ENCODE measurements at places on chromosomes 7 and 10.
A peak's percentile ranks its signal among the peaks of the same experiment; 100 is the strongest.

DNA sequence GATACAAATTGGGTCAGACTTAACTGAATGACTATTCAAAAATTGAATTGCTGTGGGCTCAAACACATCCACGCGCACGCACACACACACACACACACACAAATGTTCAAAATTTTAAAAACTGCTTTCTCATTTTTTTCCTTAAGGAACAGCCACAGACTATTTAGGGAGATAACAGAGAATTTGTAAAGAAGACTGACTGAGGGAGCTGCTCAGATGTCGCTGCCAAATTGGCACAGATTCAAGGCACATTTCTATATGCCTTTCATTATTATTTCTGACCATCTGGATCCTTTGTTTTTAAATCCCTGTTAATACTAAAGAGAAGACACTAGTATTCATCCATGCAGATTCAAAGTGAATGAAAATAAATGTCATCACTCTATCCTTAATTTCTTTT is 154.8 kb downstream of the DGKB start:
- no peak for DNase-seq

DNA sequence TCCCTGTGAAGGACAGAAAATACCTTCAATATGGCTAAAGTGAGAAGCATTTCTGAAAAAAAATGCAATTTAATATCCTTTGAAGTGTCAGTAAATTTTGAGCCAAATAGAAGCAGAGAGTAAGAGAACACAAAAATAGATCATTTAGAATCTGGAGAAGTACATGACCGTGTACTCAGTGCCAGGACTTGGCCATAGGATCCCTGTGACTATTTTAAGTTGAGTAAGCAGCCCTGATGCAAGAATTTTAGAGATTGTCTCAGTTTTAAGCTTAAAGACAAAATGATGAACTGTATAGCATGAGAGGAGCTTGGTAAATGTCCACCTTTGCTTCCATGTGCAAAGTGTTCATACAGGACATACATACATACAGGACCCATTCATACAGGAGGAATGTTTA is 2.5 kb downstream of the PTER start:
- peak; percentile 77 for DNase-seq

- DNase-seq: no peak
These were observed 4.8 kb upstream of the OR6V1 start for GRCh38 chr7:143047326-143047725.

GRCh38 chr10:132546567-132547420 is 9.2 kb downstream of the INPP5A start:
- no peak for DNase-seq

- no peak for DNase-seq
These were observed 683 bp upstream of the ENTPD7 start for GRCh38 chr10:99658622-99659030.

GRCh38 chr10:102951316-102951715 is 33.2 kb downstream of the CNNM2 start:
- no peak for DNase-seq

GRCh38 chr7:99005776-99006175 is 127.4 kb downstream of the TRRAP start:
- DNase-seq: no peak

DNA sequence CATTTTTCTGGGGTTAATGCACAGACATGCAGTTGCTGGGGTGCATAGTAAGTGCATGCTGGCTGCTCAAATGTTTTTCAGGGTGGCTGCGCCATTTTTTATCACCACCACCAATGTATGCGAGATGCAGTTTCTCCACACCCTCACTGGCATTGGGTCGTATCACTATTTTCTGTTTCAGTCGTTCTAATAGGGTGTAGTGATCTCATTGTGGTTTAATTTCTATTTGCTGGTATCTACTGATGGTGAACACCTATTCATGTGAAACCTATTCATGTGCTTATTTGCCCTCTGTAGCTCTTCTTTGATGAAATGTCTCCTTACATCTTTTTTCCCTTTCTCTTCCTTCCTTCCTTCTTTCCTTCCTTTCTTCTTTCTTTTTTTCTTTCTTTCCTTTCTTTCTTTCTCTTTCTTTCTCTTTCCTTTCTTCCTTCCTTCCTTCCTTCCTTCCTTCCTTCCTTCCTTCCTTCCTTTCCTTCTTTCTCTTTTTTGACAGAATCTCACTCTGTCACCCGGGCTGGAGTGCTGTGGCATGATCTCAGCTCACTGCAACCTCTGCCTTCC is 84.3 kb downstream of the ELFN1 start:
- no peak for DNase-seq

DNA sequence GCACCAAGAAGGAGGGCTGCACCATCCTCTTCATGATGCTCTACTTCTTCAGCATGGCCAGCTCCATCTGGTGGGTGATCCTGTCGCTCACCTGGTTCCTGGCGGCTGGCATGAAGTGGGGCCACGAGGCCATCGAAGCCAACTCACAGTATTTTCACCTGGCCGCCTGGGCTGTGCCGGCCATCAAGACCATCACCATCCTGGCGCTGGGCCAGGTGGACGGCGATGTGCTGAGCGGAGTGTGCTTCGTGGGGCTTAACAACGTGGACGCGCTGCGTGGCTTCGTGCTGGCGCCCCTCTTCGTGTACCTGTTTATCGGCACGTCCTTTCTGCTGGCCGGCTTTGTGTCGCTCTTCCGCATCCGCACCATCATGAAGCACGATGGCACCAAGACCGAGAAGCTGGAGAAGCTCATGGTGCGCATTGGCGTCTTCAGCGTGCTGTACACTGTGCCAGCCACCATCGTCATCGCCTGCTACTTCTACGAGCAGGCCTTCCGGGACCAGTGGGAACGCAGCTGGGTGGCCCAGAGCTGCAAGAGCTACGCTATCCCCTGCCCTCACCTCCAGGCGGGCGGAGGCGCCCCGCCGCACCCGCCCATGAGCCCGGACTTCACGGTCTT is 1.9 kb downstream of the FZD1 start:
- DNase-seq: peak; percentile 53

DNA sequence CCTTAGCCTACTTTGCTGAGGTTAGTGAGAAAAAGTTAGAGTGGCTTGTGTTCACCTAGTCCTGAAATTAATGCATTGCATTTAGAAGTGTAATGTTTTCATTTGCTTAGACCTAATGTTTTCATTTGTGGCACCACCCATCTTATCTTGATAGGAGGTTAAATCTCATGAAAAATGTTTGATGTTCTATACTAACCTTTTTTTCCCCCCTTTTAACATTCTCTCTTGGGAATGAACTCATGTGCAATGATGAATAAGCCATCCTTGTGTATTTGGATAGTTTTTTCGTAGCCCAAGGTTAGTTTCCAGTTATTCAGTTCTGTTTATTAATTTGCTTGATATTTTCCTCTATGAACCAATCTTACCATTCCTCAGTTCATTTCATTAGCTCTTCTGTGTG is 2.8 kb downstream of the FHIP2A start:
- DNase-seq: no peak

GRCh38 chr7:129617652-129618051 is 6.1 kb downstream of the NRF1 start:
- no peak for DNase-seq

- peak; percentile 26 for DNase-seq
These were observed 22.0 kb downstream of the CRPPA start for GRCh38 chr7:16399265-16399831.

- no peak for DNase-seq
These were observed 66.9 kb downstream of the ZNRF2 start for GRCh38 chr7:30351286-30351685.

GRCh38 chr10:124449170-124450011 is 444 bp downstream of the NKX1-2 start:
- DNase-seq: no peak

DNA sequence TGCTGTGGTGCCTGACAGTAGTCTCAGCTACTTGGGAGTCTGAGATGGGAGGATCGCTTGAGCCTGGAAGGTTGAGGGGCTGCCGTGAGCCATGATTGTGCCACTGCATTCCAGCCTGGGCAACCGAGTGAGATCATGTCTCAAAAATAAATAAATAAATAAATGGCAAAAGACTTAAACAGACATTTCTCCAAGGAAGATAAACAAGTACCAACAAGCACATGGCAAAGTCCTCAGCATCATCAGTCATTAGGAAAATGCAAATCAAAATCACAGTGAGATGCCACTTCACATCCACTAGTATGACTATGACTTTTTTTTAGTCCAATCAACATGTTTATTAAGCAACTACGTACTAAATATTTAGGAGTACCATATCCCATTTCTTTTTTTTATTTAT is 21.3 kb upstream of the KPNA7 start:
- DNase-seq: no peak

DNA sequence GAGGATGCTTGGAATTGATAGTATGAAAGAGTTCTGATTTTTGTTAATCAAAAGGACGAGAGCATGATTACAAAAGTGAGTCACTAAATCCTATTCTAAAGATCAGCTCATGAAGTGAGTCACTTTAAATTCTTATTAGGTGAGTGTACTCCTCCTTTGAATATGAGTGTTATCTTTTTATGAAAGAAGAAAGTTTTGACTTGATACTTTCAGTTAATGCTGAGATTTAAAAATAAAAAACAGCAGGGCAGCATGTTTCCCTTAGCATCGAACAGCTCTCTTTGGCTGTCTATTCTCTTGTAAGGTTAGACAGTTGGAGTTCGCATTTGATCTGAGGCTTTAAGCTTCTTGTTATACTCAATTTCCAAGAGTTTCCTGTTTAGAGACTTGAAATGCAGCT is 222.0 kb downstream of the TWIST1 start:
- DNase-seq: peak; percentile 31

DNA sequence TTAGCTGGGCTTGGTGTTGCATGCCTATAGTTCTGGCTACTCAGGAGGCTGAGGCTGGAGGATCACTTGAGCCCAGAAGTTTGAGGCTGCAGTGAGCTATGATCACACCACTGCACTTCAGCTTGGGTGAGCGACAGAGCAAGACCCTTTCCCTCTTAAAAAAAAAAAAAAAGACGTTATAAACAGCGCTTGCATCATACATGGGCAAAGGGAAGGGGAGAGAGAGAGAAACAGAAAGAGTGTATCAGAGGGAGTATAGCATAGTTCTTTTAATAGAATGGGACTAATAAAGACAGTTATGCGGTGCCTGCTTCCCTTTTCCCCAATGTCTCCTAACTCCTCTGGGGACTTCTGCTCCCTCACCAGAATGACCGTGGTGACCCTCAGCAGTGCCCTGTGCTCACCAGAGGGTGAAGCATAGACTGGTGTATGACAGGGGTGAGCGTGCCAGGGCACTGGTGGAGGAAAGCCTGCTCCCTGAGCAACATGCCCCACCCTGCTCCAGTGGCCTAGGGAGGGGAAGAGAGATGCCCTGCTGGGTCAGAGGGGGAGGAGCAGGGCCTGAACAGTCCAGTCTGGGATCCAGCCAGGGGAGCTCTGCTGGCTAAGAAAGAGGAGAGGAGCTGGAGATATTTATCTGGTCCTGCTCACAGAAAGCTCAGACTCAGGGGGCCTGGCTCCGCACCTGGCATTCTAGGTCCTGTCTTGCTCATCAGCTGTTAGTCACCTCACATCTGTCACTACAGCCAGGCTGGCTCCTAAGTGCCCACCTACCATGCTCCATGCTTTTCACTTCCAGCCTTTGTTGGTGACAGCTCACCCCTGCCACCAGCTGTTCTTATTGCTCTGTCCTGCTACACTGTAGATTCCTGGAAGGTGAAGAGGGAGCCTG is 2.2 kb downstream of the PDZD7 start:
- no peak for DNase-seq

DNA sequence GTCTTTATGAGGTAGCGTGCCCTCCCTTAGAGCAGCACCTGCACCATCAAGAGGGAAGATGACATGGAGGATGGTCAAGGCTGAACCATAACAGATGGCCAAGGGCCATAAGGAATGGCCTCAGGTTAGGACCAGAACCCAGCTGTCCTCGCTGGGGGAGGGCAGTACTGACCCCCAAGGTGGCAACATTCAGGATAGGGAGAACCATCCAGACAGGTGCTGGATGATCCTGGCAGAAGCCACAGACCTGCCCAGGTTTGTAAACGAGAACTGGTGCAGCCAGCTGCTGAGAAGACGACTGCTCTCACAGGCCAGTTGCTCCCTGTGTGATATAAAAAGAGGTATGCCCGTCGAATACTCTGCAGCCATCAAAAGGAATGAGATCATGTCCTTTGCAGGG is 320.4 kb downstream of the GLRX3 start:
- no peak for DNase-seq

DNA sequence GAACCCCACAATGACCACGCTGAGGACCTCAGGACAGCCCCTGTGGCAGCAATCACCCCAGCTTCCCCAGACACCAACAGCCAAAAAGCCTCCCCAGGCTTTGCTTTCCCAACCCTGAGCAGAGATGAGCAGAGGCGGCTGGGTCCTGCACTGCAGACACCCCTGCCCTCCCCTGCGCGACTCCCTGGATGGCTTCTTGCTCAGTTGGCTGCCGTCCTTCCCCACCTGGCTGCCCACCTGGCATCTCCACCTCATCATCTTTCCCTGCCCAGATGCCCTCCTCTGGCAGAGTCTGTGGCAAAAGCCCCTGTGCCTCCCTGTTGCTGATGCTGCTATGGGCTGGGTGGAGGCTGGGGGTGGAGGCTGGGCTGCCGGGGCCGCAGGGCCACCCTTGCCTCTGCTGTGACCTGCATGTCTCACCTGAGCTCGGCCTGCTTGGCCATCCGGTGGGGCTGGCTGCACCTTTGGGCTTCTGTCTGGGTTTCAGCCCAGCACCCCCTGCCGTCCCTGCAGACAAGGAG is 567.7 kb downstream of the TCERG1L start:
- no peak for DNase-seq

DNA sequence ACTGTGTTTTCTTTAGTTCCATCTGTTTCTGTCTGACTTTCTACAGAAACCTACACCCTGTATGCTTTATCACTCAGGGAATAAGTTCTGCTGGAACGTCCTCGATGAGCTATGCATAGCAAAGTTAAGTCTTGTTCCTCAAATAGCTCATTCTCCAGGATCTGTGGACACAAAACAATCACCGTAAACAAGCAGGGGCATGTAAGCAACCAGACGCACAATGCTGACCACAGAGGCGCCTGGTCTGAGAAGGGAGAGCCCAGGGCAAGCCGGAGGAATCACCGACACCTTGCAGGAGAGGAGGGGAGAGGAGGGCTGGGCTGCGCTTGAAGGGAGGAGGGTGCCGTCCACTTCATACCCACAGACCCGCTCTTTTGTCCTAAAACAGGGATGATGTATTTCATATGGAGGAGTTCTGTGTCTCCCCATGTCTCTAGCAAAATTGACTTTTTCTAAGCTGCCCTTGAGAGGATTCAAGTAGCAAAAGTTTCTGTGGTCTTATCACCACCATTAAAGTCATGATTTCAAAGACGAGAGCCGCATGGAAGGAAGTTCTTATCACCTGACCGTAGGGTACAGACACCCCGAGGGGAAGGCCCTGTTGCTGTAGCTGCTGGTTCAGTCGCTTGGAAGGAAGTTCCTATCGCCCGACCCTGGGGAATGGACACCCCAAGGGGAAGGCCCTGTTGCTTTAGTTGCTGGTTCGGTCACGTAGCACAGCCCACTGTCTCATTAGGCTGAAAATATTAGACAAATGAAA is 14.3 kb downstream of the CALML3 start:
- DNase-seq: no peak

- DNase-seq: no peak
These were observed 10.7 kb downstream of the CBLL1 start for GRCh38 chr7:107754642-107755041.

GRCh38 chr10:97494151-97494550 is 4.1 kb downstream of the MMS19 start:
- no peak for DNase-seq

GRCh38 chr7:112071856-112072255 is 134.3 kb downstream of the DOCK4 start:
- no peak for DNase-seq

GRCh38 chr7:54546081-54546985 is 4.2 kb downstream of the VSTM2A start:
- DNase-seq: no peak
